MG63 (cell line): ENCODE measurements at places on chromosomes 11 and 22.

DNA sequence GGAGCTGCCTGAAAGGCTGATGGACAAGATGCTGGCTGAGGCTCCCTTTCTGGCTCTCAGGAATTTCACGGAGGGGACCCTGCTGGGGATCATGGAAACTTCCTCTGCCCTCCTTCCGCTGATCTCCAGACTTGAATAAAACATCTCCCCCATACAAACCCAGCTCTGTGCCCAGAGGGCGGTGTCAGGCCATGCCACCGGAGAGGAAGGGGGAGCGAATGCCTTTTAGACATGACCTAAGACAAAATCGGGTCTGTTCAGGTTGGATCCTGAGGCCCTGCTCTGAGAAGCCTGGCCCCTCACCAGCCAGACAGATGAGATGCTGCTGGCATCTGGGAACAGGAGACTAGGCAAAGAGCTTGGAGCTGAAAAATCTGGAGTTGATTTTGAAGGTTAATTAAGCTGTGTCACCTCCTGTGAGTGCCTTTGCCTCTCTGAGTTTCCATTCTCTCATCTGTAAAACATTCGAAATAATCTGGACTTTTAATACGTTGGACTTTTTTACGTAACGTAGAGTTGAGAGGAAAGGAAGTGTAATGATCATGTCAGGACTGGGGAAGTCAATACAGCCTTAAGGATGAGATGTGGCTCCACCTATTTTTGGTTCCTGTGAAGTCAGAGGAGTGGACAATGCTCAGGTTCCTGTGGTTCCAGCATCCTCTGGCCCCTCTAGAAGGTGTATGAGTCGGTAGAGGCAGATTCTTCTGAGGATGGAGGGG is 163.6 kb downstream of the ST3GAL4 start:
- DNase-seq: no peak

- DNase-seq: no peak
Observed at GRCh38 chr11:2565447-2566222, 120.8 kb downstream of the KCNQ1 start.

DNA sequence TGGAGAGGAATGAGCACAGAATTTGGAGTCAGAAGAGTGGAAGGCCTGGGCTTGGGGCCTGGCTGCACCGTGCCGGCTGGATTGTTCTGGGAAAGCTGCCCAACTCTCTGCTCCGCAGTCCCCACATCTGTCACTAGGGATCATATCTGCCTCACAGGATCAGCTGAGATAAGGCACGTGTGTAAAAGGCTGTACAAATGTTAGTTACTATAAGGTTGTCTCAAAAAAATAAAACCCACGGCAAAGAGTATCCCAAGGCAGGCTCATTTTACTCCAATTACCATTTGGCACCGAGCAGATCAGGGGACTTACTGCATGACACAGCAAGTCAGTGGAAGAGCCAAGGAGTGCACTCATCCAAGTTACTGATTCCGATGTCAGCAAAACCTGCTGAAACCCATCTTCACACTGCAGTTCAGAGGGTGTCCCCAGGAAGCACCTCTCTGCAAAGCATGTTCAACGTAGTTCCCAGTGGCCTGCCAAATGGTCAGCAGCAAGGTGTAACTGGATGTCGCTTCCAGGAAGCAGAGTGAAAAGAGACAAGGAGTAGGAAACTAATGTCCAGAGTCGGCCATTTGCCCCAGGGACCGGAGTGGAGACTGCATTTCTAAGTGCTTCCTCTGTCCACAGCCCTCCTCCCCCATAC is 18.1 kb upstream of the MRTFA start:
- peak; percentile 85 for DNase-seq

DNA sequence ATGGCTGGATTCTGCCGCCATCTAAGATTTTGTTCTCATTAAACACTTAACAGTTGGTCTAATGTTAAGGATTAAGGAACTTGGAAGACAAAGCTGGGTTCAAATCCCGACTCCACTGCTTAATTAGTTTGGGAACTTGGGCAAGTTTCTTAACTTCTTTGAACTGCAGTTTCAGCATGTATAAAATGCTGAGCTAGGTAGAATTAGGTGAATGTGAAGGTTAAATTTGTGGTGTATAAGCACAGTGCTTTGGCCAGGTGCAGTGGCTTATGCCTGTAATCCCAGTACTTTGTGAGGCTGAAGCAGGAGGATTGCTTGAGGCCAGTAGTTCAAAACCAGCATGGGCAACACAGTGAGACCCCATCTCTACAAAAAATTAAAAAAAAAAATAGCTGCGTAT is 160.7 kb upstream of the RASSF10 start:
- no peak for DNase-seq

GRCh38 chr11:87306262-87306851 is 268.6 kb downstream of the TMEM135 start:
- DNase-seq: no peak
